ENCODE measurements at places on chromosomes 7 and 10.

GRCh38 chr7:115363916-115364315 is 442.0 kb downstream of the MDFIC start:
- DNase-seq = peak; percentile 48

DNA sequence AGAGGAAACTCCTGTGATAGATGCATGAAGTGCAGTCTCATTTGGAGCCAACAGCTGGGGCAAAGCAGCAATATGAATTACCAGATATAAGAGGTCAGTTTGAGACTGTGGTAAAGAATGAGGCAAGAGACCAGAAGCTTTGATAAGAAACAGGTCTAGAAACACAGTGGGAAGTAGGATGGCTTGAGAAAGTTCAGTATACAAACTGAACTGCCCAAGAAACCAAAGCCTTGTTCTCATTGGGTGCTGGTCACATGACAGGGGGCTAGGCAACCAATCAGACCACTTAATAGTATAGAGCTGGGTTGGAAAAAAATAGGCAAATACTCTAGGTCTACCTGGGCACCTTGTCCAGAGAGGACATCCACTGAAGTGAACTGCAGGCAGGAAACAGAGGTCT is 46.2 kb upstream of the PLCE1 start:
- no peak for DNase-seq

- DNase-seq = no peak
Observed at GRCh38 chr7:18948521-18948920, 168.9 kb downstream of the TWIST1 start.

DNA sequence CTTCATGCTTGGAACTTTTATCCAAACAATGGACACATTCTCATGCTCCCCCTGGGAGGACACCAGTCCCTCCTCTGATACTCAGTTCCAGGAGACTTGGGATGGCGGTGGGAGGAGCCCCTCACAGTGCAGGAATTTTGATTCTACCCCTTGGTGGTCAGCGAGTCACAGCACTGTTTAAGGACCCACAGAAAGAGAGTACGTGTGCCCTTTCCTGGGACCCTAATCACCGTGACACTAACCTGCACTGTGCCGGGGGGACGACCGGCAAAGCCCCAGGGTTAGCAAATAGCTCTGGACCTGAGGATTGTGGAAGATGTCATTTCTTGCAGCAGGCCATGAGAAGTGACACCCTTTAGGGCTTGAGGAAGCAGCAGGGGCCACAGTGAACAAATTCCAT is 10.4 kb downstream of the AFAP1L2 start:
- no peak for DNase-seq

- no peak for DNase-seq
Observed at GRCh38 chr7:128872394-128872824, 9.8 kb downstream of the ATP6V1F start.

DNA sequence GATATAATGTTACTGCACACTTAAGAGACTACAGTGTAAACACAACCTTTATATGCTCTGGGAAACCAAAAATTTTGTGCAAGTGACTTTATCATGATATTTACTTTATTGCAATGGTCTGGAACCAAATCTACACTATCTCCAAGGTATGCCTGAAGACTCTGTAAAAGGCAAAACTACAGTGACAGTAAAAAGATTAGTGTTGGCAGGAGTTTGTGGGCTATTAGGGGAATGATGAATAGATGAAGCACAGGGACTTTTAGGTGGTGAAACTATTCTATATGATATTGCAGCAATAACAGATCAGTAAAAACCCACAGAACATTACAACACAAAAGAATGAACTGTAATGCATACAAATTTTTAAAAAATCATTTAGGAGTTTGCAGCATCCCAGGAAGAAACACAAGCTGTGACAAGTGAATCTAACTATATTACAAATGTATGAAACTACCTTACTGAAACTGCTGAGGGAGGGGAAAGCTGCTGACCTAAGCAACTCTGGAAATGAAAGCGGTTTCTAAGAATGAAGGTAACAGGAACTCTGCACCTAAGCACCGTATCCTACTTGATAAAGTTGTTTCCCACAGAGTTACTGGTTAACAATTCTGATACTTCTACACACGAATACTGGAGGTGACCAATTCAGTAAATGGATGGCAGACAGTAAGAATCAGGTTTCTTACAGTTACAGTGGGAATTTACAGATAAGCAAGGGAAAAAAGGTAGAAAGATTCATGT is 82.6 kb downstream of the ATE1 start:
- no peak for DNase-seq

DNA sequence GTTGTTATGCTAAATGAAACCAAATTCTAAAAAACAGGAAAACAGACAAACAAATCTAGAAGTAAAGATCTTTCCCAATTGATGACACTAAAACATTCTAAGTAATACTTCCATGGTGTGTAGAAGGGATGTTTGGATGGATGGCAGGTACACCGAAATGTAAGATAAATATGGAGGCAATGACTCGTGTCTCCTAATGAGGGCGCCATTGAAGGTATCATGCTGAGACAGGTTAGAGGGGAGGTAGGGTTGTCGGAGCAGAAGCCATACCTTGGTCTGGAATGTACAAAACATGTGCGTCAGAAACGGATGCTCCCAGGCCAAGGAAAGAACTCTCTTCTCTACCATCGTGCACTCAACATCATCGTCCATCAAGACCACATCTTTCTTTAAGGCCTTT is 101.4 kb downstream of the PRKCQ start:
- no peak for DNase-seq

DNA sequence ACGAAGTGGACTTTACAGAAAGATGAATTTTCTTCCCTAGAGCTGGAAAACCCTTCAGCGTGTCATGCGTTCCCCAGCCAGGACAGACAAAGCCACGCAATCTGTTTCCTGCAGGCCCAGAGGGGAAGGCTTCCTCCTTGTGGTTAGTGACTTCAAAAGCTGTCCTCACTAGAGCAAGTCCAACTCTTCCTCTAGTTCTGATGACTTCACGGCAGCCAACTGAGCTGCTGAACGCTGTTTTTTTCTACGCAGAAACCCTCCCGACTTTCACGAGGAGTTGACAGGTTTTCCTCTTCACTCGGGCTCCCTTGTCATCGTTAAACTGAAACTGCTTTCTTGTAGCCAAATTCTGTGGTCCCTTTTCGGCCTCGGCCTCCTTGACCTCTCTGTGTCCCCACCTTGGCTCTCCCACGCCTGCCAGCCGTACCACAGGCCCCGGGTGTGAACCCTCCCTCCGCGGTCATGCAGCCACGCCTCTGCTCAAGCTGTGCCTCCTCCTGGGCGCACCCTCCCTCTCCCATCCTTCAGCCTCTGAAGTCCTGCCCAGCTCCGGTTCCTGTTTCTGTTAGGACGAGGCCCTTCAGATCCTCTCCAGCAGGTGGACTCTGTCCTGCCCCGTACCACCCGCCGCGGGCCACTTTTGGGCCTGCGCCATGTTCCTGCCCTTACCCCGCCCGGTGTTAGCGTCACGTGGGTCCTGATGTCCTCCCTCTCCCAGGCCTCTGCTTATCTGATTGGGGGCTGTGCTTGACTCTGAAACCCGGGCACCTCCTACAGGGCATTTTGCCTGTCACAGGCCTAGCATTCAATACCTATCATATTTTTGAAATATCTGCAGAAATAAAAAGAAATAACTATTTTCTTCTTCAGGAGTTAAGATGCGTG is 39.3 kb downstream of the CUX1 start:
- peak; percentile 86 for DNase-seq

- DNase-seq = no peak
Observed at GRCh38 chr10:97686301-97686961, 610 bp downstream of the AVPI1 start.

GRCh38 chr7:70288781-70289456 is 690.6 kb downstream of the AUTS2 start:
- DNase-seq = peak; percentile 22

GRCh38 chr7:45700556-45700955 is 126.4 kb downstream of the ADCY1 start:
- DNase-seq = no peak

- no peak for DNase-seq
Observed at GRCh38 chr7:123655614-123656013, at the start of gene LMOD2. TSS of gene LMOD2 (plus strand) at chr7:123655866. CDS start at chr7:123655964, 98 bp downstream.

All from foreskin fibroblast (primary cell).